ENCODE measurements at places on chromosomes 4 and X.

GRCh38 chr4:25993395-25994185 lies 79.6 kb downstream of the SMIM20 start:
- peak; percentile 38 for DNase-seq

DNA sequence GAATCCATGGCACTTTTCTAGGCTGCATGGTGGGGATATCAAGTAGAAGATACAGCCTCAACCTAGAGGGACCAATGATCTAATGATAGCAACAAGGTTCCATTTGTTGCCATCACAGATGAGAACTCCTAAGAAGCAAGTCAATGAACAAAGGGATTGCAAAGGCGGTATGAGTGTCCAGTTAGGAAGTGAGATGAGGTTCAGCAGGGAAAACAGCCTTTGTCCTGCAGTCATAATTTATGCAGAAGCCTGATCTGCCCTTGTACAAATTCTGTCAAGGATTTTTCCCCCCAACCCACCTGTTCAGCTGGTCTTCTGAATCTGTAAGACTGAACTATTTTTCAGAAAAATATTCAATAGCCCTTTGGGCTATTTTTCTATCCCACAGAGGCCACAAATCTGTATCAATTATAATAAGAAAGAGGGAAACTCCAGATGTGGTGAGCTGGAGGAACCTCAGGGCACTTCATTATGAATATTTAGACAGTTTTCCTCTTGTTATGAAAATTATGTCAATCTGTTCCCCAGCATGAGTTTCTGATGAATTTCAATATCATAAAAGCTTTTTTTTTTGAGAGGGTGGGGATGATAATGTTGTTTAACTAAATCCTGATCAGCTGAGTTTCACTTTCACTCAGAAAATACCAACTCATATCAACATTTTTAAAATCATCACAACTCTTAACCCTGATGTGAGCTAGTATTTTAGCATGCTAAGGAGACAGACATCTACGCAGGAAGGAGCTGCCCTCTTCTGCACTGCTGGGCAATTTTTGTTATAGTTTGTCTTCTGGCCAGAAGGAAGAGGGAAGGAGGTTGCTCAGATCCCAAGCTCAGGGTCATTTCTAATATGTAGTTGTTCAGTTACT lies 127.2 kb upstream of the MAP3K15 start:
- no peak for DNase-seq

GRCh38 chrX:121639781-121640180 lies 592.4 kb downstream of the GLUD2 start:
- DNase-seq = no peak

- no peak for DNase-seq
Measured at GRCh38 chr4:83855044-83855443, 319.1 kb downstream of the GPAT3 start.

GRCh38 chrX:136204571-136204970 lies 46.6 kb downstream of the MAP7D3 start:
- peak; percentile 35 for DNase-seq

GRCh38 chr4:113636438-113636818 lies 125.1 kb downstream of the CAMK2D start:
- DNase-seq = no peak

DNA sequence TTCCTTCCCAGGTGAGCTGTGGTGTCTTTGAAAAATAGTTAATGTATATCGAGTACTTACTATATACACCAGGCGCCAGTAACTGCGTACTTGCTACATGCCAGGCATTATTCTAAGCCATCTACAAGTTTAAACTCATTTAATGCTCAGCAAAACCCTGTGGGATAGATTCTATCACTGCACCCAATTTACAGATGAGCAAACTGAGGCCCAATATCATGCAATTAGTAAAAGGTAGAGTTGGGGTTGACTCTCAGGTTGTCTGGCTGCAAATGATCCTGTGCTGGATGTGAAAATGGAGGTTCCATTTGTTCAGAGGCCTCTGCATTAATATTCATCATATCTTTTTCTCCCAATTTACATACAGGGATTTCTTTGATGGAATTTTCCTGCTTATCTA lies 17.6 kb downstream of the NKX3-2 start:
- DNase-seq = no peak

GRCh38 chr4:184477201-184477999 lies 3.0 kb upstream of the IRF2 start:
- DNase-seq = no peak

- no peak for DNase-seq
Measured at GRCh38 chr4:158912390-158912789, 143.6 kb downstream of the FNIP2 start.

Data from right hindlimb (tissue), 1 donor.